ENCODE measurements at places on chromosomes 3 and 15. TPM values are rescaled to one million over a fixed set of nuclear protein-coding genes. Genes with fewer than 3 reads are reported as not detected.

DNA sequence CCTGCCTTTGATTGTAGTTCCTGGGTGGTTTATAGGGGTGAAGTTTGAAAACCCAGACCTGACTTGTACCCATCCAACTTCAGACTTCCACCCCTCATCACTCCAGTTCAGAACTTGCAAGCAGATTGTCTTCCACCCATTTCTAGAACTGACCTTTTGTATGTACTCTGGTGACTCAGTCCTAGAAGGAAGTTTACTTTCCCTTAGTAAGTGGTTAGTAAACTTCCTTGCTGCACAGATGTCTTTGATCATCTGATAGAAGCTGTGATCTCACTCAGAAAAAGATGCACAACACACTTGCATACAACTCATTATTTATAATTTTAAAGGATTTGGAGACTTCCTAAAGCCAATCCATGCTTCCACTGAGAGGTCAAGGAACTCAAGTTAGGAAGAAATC lies 368.0 kb downstream of the MFSD1 start:
- peak; percentile 68 for DNase-seq

DNA sequence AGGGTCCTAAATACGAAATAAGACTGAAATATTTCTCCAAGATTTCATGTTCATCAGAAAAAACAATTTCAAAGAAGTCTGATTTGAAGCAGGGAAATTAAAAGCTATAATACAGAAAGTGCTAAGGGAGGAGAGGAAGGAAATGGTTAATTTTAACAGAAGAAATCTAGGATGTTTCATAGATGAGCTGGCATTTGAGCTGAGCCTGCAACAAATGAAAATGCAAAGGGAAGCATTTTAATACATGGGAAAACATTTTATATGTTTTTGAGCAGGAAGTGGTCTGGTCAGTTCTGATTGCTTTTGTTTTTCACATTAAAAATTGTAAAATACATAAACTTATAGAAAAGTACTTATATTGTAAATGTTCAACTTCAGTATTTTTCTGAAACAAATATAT lies 17.2 kb upstream of the RAP2B start:
- peak; percentile 50 for DNase-seq

DNA sequence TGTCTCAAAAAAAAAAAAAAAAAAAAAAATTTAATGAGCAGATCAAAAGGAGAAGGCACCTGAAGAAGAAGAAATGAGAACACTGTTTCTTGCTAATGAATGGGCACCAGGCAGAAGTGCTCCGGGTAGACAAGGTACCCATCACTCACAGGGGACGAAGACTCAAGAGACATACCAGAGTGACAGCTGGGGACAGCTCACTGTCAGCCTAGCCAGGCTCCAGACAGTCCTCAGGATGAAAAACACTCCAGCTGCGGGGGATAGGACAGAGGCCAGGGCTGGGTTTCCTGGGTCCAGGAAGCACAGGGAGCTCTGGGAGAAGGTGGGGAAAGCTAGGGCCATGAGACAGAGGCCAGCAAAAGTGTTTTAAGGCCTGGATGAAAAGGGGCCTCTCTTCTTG lies 48.5 kb upstream of the PARL start:
- DNase-seq: no peak

DNA sequence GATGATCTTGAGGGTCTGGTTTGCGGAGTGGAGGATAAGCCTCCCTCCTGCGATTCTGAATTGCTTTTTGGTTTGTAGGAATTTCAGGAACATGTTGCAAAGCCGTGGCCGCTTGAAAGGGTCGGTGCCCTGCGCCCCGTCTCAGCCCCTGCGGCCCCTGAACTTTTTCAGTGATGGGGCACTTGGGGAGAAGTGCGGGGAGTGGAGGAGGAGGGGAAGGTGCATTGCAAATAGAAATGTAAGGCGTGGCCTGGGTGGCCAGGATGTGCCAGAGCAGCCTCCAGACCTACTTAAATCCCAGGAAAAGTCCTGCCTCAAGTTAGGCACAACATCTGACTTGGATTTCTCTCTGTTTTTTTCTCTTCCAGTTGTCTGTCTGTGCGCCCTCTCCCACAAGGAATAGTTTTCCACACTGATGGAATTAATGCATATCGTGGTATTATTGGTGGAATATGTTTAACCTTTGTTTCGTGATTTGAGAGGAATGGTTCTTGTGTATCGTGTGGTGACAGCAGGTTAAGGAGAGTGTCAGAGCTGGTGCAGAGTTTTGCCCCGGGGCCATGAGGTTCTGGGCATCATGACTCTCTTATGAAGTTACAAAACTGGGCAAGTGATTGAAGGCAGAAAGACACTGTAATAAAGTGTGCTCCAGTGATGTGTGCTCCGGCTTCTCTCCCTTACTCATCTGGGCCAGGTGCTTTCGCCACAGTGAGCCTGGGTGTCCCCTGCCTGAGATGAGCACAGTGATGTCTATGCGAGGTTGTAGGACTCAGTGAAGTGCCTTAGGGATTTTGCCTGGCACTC lies 153.8 kb downstream of the PGPEP1L start:
- peak; percentile 72 for DNase-seq

DNA sequence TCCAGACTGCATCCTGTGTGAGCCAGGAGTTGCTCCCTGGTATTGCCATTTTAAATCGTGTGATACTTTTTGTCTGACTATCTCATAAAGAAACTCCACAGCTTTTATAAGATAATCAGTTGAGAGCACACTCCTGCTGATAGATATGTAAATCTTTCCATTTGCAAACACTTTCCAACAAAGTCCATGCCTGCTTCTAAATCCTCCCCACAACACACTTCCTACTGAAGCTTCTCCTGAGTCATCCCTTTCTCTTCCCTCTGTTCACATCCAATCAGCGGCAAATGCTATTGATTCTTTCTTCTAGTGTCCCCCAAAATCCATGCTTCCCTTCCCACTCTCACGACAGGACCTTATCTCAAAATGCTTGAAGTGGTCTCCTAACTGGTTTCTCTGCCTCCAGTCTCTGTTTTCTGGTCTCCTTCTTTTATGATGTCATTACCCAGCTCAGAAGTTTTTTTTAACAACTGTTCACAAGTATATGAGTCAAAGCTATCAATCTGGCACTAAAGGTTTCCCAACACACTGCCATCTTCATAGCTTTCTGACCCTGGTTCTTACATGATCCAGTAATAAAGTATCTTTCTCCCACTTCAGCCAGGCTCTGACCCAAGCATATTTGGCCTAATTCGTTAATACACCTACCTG lies 4.5 kb upstream of the WWTR1 start:
- no peak for DNase-seq

- no peak for DNase-seq
These were observed 183.8 kb downstream of the OPA1 start for GRCh38 chr3:193776626-193777358.

DNA sequence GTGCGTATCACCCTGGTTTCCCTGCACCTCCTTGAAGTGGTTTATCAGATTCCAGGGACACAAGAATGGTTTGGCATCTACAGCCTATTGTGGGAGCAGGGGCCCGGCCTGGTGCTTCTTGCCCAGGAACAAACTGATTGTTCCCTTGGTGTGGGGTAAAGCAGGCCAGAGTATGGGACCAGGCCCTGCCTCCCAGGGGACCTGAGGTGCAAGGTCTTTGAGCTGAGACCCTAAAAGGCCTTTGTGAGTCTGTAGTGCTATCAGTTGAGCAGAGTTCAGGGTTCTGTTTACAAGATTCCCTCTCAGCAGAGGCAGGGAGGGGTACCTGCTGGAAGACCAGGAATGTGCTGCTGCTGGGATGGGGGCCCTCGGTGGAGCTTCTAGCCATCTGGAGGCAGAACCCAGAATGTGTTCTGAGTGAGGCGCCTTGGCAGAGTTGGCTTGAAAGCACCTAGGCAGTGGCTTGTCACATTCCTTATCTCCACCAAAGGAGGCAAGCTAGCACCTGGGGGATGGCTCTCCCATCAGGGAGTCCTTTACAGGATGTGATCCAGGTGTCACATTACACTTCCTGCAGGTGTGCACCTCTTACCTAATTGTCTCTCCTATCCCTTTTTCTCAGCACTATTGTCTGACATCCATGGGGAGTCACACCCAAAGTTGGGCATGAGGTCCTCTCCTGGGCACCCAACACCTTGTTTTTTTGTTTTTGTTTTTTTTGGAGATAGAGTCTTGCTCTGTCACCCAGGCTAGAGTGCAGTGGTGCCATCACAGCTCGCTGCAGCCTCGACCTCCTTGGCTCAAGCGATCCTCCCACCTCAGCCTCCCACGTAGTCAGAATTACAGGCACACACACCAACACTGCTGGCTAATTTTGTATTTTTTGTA lies 13.1 kb downstream of the FLNB start:
- peak; percentile 58 for DNase-seq

DNA sequence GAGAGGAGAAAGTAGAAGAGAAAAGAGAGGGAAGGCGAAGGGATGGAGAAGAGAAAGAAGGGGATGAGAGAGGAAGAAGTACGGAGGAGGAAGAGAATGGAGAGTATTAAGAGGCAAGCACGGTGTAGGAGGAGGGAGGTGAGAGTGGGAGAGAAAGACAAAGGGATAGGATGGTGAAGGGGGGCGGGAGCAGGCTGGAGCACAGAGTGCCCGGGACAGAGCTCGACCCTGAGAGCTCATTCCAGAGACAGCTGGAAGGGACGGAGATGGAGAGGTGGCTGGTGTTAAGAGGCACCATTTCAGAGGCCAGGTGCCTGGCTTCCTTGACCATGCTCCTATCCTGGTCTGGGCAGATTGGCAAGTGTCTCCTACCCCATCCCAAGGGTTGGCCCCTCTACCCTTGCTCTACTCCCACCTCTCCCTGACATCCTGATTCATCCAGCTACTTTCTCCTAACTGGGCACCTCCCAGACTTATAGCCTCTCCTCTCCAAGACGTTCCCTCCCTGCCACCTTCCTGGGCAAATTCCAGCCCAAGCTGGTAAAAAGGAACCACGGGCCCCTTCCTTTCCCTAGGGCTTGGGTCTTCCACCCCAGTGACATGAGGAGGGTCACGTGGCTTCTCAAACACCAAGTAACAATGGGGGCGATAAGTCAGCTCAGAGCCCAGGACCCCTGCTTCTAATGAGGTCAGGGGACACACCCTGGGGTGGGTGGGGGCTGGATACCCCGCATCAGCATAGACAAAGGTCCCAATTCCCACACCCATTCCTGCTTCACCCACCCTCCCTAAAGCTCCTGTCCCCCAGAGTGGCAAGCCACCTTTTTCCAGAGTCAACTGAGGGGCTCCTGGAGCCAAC lies 1.1 kb downstream of the CLCN2 start:
- DNase-seq: no peak

- DNase-seq: no peak
These were observed 344.2 kb upstream of the PPP2R3A start for GRCh38 chr3:135621184-135621920.

GRCh38 chr3:50502584-50503423 lies 630 bp downstream of the CACNA2D2 start:
- no peak for DNase-seq

GRCh38 chr3:120163816-120164215 lies 69.6 kb upstream of the GSK3B start:
- no peak for DNase-seq

- no peak for DNase-seq
These were observed 1077.0 kb downstream of the ROBO2 start for GRCh38 chr3:78116874-78117273.

GRCh38 chr15:78372880-78373279 lies 32.7 kb downstream of the CRABP1 start:
- DNase-seq: no peak

DNA sequence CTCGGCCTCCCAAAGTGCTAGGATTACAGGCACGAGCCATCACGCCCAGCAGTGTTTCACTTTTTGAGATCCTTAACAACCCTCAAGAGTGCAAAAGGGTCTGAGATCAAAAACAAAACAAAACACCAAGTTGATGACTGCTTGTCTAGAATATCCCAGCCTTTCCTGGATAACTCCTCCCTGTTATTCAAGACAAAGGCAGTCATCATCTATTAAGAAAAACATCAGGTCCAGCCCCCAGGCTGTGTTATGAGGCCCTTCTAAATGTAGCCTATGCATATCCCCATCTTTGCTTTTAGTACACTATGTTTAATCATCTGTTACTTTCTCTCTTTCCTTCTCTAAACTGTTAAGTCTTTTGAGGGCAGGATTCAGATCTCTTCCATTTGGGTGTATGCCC lies 150.1 kb upstream of the FHIT start:
- no peak for DNase-seq

- no peak for DNase-seq
These were observed 48.3 kb downstream of the MAP6D1 start for GRCh38 chr3:183777016-183777618.

DNA sequence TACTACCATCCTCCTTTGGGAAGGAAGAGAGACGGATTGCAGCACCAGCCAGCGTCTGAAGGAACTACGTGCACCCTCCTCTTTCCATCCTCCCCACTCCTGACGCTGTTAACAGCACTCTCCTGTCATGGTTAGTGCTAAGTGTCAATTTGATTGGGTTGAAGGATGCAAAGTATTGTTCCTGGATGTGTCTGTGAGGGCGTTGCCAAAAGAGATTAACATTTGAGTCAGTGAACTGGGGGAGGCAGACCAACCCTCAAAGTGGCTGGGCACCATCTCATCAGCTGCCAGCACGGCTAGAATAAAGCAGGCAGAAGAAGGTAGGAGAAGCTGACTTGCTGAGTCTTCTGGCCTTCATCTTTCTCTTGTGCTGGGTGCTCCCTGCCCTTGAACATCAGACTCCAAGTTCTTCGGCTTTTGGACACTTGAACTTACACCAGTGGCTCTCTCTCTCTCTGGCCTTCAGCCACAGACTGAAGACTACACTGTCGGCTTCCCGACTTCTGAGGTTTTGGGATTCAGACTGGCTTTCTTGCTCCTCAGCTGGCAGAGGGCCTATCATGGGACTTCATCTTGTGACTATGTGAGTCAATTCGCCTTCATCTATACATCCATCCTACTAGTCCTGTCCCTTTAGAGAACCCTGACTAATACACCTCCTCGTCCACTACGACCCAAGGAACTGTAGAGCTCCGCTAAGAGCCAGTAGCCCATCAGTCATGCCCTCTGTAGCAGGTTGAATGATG lies 128.2 kb upstream of the HES1 start:
- no peak for DNase-seq

- peak; percentile 47 for DNase-seq
These were observed 16.0 kb upstream of the SRP14 start for GRCh38 chr15:40054855-40055575.

DNA sequence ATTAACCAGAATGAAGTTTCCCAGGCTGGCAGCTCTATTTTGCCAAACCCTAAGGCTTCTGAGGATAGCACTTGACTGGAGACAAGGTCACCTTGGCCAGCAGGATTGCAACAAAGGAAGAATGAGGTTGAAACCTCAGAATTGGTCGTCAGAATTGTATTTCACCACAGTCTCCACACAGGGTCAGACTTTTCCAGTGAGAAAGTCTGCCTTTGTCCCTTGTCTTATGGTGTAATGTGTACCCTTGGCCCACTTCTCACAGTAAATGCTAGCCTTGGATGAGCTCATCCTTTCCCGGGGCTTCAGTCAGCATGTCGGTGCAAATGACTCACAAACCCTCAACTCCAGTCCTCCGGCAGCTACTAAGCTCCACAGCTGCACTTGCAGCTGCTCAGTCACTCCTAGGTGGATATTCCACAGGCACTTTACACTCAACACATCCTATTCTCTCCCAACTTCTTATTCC lies 19.7 kb downstream of the SSR3 start:
- DNase-seq: peak; percentile 93

The ACKR2 gene
- 0.19 TPM for polyA plus RNA-seq

The POTEB2 gene
- polyA plus RNA-seq: not detected

The HOMER2 gene
- 14.9 TPM for polyA plus RNA-seq

The ARNT2 gene
- 0.34 TPM for polyA plus RNA-seq

The PATL2 gene
- 0.12 TPM for polyA plus RNA-seq

The KY gene
- 0.03 TPM for polyA plus RNA-seq

The CYP1A1 gene
- 2.2 TPM for polyA plus RNA-seq

The P2RY1 gene
- 0.12 TPM for polyA plus RNA-seq

The IGSF11 gene
- polyA plus RNA-seq: 0.05 TPM

The ZPLD1 gene
- polyA plus RNA-seq: 0.82 TPM

The SHQ1 gene
- 12.4 TPM for polyA plus RNA-seq

The SAMMSON gene
- polyA plus RNA-seq: not detected

Data from mammary epithelial cell (primary cell).